ENCODE measurements at places on chromosomes 11 and 22. TPM values are rescaled to one million over a fixed set of nuclear protein-coding genes. Genes with fewer than 3 reads are reported as not detected.

Gene RIMBP3B
- 0.38 TPM for total RNA-seq

Gene OR51A2
- not detected for total RNA-seq

Gene CCDC116
- total RNA-seq = 0.06 TPM

Gene OR52H1
- total RNA-seq = not detected

Gene CDON
- 3.4 TPM for total RNA-seq

Gene FDX1
- total RNA-seq = 15.1 TPM

Gene KCNJ1
- not detected for total RNA-seq

Gene KCNJ5
- total RNA-seq = not detected

Gene TSPAN18
- 2.0 TPM for total RNA-seq

Gene GPR83
- total RNA-seq = 0.22 TPM

Gene MB
- 7.1 TPM for total RNA-seq

Gene TMEM151A
- 1.6 TPM for total RNA-seq

Gene SH3BP1
- 3.1 TPM for total RNA-seq

Gene OR51A7
- not detected for total RNA-seq

Gene LMO2
- total RNA-seq = 0.31 TPM

Gene SYT8
- total RNA-seq = not detected

Gene TRIM29
- total RNA-seq = 7.4 TPM

Gene FREY1
- total RNA-seq = not detected

Gene EPS8L2
- total RNA-seq = 110 TPM

Gene LYVE1
- total RNA-seq = 0.11 TPM

Gene SHISA8
- total RNA-seq = 0.17 TPM

Gene KCNQ1
- 0.19 TPM for total RNA-seq

Gene ARHGAP8
- total RNA-seq = 1.9 TPM

Gene C11orf87
- total RNA-seq = not detected

Measured in A549 treated with RU486 at 1 μM for 4 hours (cell line).